ENCODE measurements at places on chromosomes 12 and 14.

DNA sequence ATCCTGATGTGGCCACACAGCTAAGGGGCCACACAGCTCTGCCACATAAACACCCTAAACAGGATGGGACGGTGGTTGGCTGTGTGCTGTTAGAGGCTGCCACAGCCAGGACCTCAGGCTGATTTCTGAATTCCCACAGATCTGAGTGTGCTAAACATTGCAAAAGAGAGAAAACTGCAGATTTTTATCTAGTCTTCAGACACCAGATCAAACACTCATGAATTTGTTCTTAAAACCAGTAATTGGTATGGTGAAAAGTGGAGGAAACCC lies 190.7 kb downstream of the MON2 start:
- DNase-seq = no peak

DNA sequence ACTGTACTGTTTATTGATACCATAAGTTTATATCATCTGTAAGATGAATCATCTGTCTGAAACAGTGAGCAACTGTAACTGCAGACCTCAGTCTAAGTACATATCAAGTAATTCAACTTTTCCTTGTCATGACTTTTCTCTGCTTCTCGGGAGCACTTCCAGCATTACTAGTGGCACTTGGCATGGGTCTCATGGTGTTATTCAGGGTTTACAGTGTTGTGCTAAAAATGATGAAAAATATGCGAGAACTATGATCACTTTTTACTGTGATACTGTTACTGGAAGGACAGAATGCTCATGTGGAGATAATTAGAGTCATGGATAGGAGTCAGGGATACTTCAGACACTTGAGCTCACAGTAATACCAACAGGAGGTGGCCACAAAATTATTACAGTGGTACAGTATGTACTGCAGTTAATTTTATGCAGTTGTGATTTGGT lies 8.3 kb downstream of the KTN1 start:
- no peak for DNase-seq

- DNase-seq = no peak
Observed at GRCh38 chr14:49189375-49189774, 396.8 kb downstream of the RPS29 start.

- DNase-seq = no peak
Observed at GRCh38 chr12:98513379-98514322, 1.7 kb upstream of the TMPO start.

- DNase-seq = no peak
Observed at GRCh38 chr14:89697281-89698060, 257.1 kb downstream of the EFCAB11 start.

DNA sequence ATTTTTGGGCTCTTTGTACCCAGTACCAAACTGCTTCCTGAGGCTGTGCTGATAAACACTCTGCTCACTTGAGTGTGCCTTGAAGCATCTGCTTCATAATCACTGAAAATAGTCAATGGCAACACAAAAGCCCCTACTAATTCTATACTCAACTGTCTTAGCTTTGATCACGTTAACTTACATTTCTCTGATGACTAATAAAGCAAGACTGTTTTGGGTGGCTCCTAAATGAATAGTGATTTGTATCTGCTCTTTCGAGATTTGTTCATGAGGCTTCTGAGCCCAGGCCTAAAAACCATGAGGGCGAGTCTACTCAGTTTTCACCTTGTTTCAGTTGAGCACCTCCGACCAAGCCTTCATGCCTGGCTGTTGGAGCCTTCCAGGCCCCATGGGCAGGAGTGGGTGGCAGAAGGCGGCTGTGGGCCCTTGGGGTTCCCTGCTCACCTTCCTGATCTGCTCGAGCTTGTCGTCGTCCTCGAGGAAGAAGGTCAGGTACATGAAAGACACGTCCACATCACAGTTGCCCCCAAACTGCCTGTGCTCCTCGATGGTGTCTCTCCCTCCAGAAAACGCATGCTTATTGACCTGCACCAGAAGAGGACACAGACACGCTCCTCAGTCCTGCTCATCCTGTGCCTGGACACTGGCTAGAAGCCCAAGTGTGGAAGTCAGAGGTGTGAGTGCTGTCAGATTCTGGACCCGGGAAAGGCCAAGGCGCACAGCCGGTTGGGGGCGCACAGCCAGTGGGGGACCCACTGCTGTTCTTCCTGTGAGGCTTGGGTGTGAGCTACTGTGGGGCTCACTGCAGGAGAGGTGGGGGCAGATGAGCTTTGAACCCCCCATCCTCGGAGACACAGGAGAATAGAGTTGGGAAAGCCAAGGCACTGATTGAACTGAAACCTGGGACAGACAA lies 13.7 kb downstream of the SLC25A47 start:
- DNase-seq = no peak

DNA sequence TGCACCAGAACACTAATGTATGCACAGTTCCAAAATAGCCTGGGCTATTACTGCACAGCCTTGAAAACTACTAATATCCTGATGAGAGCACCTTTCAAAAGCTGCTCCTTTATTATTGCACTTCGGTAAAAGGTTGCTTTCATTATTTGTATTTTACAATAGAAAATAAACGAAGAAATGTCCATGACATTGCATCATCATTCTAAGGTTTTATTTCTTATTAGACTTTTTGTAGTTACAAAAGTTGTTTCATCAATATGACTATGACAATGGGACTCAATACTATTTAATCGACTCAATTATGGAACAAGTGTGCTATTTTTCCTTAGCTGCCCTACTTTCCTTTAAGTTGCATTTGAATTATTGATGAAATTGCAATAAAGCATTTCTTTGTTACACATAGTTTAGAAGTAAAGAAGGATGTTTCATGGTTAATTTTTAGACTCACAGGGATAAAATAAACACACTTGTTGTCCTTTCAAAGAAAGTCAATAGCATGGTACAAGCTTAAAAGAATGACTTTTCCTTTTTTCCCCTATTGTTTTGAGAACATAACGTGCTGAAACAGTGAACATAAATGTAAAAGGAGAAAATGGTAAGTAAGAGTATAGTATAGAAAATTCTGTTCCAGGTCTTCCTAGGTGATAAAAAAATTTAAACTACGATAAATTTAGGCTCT lies 407.6 kb downstream of the BCAT1 start:
- no peak for DNase-seq

DNA sequence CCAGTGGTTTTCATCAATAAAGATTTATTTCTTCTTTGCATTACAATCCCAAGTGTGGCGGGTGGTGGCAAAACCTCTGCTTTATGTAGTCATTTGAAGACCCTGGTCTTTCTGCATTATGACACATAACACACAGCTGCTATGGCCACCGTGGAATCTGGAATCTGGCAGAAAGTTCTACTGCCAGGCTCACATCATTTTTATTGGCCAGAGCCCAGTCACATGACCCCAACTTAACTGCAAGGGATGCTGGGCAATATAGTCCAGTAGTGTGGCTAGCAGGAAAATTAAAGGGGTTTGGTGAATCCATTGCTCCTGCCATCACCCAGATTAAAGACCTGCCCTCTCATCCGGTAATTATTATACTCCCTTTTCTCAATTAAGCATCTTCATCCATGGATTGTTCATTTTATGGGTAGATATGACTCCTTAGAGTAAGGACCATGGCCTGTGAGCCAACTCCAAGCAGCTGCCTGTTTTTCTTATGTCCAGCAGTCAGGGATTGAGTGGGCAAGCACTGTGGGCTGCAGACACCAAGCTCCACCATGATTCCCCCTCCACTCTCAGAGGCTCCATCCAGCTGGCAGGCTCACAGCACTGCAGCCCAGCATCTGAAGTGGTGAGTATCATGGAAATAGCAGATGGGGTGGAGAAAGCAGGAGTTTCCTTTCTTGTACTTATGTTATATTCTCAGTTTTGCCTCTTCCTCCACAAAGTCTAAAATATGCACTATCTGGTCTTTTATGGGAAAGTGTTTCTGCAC lies 1030.7 kb downstream of the AACS start:
- DNase-seq = no peak

DNA sequence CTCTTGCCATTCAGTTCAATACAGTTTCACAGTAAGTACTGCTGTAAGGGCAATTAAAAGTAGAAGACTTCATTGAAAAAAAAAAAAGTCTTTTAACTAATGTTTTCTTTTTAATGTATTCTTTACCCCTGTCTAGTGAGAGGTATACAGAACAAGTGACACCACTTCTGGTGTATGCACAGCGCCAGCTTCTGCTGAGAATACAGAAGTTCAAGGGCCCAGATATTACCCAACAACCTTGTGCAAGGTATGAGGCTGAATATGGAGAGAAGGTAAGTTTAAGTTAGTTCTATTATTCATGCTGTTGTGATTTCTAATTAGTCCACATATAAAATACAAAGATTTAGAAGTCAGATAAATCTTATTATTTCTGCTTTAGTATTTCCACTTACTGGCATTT lies 168.7 kb downstream of the CFAP54 start:
- DNase-seq = no peak

DNA sequence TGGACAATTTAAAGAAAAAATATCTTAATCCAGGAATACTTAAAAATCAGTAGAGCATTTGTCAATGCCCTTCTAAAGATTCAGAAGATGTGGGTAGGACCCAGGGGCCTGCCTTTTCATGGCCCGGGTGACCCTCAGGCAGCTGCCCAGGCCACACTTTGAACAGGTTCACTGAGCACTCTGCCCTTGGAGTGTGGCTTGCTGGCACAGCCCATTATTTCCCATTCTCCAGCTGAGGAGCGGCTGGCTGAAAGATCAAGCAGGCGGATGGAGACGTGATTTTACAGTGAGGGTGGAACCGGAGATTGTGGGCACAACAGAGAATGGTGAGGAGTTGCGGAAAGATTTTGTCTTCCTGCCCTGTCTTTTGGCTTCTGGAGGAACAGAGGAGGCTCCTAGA lies 7.1 kb upstream of the PRPH start:
- DNase-seq = no peak

- DNase-seq = no peak
Observed at GRCh38 chr12:127943481-127944210, 323.3 kb upstream of the TMEM132C start.

DNA sequence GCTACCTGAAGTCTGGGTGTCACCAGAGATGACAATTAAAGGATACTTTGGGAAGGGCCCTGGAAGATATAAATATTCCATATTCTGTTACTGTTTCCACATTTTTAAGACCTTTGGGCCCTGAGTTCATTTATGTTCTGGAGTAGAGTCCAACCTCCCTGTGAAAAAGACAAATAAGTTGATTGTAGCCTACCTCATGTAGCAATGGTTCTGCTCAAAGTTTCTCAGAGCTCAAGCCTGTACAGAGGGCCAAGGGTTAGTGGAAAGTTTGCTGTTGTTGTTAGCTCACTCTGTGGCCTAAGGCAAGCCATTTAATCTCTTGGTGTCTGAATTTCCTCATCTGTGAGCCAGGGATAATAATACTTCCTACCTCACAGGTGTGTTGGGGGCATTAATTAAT lies 284.7 kb upstream of the DDHD1 start:
- no peak for DNase-seq

GRCh38 chr12:107736914-107737313 lies 24.0 kb downstream of the PRDM4 start:
- DNase-seq = no peak
